ENCODE measurements at places on chromosomes 7 and 10. TPM values are rescaled to one million over a fixed set of nuclear protein-coding genes. Genes with fewer than 3 reads are reported as not detected.

DNA sequence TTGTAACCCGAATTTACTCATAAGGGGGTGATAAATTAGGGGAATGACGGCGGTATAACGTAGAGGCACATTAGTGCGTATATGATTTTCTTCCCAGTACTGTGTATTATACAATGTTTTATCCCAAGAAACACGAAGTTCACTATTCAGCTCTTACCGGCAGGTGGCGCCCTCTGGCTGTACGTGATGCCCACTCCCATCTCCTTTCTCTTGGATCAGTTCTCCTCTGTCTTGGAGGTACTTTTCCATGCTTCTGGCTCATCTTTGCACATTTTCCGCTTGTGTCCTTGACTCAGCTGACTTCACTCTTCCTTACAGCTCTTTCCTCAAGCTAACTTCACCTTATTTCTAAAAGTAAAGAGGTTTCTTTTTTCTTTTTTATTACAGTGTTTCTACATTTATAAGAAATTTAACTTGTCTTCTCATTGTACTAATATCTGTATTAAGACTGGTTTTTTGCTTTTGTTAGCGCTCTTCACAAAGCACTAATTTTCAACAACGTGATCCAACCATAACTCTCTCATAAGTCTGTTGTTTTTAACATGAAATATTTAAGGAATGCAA is 21.3 kb downstream of the TMEM176B start:
- DNase-seq = peak; percentile 67

- DNase-seq = no peak
These were observed 222.2 kb upstream of the SH2B2 start for GRCh38 chr7:102064361-102065025.

GRCh38 chr7:91420606-91421005 is 156.4 kb downstream of the FZD1 start:
- no peak for DNase-seq

GRCh38 chr10:85614566-85614965 is 752.0 kb downstream of the GRID1 start:
- no peak for DNase-seq

DNA sequence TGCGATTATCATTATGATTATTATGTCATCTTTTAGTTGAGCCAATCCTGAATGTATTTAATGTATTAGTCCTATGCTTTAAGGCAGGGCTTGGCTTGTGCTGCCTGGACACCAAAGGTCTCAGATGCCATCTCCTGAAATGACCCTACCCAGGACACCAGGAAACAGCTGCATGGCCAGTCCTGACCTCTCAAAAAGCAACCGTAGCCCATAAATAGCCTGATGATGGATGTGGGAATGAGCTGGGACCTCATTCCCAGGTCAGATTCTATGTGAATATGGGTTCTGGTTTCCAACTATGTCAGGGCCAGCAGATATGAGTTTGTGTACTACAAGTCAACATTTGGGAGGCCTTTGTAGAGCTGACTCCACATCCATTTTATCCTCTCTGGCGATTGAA is 438.4 kb downstream of the NRG3 start:
- no peak for DNase-seq

The SPDYE6 gene
- total RNA-seq = not detected

The ADAM12 gene
- 82.7 TPM for total RNA-seq

The BEND7 gene
- 3.2 TPM for total RNA-seq

The GATA3 gene
- not detected for total RNA-seq

The OR6V1 gene
- total RNA-seq = not detected

The ZYX gene
- 48.4 TPM for total RNA-seq

The SNX10 gene
- total RNA-seq = 2.5 TPM
